ENCODE measurements at places on chromosomes 13 and 19. TPM values are rescaled to one million over a fixed set of nuclear protein-coding genes. Genes with fewer than 3 reads are reported as not detected.

Gene ZIM2
- not detected for total RNA-seq

Gene CAPS
- 16.1 TPM for total RNA-seq

Gene IL4I1
- total RNA-seq, result not detected

Gene PTGER1
- total RNA-seq, result 2.5 TPM

Gene ZSWIM9
- total RNA-seq, result 6.6 TPM

Gene ZNF729
- not detected for total RNA-seq

Gene KLK6
- total RNA-seq, result not detected

DNA sequence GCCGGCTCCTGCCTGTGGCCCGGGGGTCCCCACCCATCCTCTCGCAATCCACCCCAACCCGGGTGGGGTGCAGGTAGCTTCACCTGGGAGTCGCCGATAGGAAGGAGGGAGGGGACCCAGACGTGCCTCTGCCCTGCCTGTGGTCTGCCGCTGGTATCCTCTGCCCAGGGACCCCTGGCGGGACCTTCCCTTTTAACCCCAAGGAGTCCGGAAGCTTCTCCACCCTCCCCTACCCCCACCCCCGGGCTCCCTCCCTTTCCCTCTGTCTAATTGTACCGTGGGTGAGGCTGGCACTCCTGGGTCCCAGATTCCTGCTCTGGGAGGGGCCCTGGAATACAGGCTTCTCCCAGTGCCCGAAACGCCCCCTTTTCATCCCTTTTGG lies at the start of gene KLK10:
Gene KLK10, minus strand, starts transcription at position 166 of the 382 bp plus-strand sequence. CDS start 579 bp downstream, outside the sequence.
- no peak for DNase-seq

DNA sequence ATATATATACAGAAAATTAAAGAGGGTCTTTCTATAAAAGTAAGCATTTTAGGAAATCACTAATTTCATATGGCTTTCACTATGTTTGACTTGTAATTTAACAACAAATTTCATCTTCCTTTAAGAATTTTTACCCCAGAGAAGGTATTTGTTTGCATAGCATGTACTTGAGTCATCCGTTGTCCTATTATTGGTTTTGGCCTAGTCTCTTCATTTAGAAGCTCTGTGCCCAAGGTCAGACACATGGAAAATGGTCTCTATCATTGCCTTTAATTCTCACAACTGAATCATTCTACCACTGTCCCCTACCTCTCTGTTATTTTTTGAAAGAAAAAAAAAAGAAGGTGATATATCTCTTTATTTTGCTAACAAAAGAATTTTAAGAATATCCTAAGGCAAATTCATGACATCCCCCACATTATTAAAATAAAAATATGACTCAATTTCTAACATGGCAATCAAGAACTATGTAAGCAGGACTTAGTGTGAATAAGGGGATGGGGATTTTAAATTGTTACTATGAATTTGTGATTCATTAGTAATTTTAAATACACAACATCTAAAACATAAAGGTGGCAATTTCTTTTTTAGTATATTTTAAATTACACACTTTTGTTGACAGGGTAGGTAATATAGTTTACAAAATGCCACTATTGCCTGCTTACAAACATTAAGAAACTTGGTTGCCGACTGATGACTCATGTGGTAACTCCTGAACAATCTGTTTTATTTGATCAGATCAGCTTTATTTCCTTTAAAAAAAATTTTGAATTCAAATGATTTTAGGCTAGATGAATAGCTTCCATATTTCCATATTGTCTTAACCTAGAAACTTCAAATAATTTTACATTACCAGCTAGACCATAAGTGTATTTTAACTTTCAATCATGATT lies 13.9 kb downstream of the SLITRK5 start:
- DNase-seq, result peak; percentile 21

- no peak for DNase-seq
Measured at GRCh38 chr13:28099396-28100149, 803 bp downstream of the FLT3 start.

GRCh38 chr13:109024611-109025010 lies 395.2 kb downstream of the MYO16 start:
- no peak for DNase-seq

GRCh38 chr19:55309448-55309847 lies 15.7 kb downstream of the TMEM150B start:
- DNase-seq, result no peak

- no peak for DNase-seq
Measured at GRCh38 chr19:41837981-41838708, 6.3 kb downstream of the LYPD4 start.

DNA sequence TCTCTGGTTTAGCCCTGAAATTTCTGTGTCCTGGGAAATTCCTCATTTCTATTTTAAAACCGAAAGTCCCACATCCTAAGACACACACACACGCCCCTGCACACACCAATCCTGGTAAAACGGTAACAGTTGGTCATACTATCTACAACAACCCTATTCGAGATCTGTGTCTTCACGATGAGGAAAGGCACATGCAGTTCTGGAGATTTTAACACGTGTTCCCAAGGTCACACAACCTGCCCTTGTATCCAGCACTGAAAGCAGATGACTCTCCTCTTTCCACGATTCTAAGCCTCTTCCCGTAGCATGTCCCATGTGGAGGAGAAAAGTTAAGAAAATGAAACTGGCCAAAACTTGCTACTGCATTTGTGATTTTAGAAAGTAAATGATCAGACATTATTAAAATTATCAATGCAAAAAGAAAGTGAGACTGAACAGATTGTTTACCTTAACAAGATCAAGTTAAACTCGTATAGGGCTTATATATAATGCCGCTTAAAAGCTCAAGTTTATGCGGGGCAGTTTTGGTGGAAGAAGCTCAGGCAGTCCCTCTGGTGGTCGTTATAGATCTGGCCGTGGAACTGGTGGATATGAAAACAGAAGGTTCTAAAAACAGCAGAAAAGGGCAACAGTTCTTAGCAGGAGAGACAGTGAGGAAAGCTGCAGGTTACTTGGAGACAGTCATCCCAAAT lies 32.7 kb downstream of the VSTM1 start:
- DNase-seq, result peak; percentile 50

DNA sequence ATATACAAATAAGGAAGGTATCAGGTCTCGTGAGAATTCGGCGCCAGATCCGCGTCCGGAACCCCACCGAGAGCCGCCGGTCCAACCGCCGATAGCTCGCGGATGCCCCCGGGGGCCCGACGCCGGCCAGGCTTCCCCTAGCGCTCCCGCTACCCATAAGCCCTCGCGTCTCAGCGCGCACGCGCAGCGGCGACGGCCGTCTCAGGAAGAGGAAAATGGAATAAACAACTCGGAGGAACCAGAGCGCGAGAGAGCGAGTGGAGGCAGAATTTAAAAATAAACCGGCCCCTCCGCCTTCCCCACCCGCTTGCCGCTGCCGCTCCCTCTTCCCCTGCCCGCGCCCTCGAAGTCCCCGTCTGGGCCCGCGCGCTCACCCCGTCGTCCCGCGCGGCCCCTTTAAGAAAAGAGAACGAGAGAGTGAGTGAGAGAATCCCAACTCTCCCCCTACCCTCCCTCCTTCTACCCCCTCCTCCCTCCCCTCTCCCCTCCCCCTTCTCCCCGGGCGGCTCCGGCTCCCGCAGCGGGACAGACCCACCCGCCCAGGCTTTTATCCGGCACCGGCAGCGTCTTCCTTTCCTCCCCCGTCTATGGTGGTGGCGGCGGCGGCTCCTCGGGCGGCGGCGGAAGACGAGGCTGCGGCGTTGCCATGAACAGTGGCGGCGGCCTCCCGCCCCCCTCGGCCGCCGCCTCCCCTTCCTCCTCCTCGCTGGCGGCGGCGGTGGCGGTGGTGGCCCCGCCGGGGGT lies at the start of gene PAN3:
Gene PAN3, plus strand, starts transcription at position 534 of the 744 bp plus-strand sequence. Its CDS starts 113 bp downstream, at position 647.
- DNase-seq, result peak; percentile 96

- DNase-seq, result no peak
Measured at GRCh38 chr13:48644951-48645350, 8.8 kb upstream of the CYSLTR2 start.

DNA sequence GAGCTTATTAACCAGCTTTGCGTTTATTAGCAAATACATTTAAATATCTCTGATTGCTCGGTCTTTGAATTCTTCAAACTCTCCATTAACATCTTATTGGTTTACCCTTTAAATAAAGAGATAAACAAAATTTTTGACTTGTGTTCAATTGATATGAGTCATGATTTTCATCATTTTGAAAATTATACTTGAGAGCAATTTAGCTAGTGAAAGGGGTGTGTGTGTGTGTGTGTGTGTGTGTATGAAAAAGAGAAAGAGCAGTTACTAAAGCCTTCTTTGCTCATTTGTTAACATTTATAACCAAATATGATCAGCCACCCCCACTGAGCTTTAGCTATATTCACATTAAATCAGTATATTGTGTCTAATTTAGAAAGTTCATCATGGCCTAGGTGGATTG lies 48.3 kb upstream of the FAM216B start:
- DNase-seq, result no peak

DNA sequence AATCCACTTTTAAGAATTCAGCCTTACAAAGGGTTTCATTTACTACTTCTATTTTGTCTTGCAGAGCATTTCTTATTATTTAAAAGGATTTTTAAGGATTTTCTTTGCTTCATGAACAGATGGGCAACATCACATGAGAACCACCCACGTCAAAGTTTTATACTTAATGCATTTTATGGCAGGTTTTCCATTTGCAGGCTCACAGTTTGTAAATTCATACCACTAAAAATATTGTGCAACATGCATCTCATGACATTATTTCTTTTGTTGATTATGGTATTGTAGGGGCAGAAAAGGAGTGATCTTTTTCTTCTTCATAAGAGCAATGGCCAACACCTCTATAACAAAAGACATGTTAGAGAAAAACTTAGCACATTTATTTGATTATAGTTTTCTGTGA lies 554.0 kb upstream of the SPRY2 start:
- no peak for DNase-seq

DNA sequence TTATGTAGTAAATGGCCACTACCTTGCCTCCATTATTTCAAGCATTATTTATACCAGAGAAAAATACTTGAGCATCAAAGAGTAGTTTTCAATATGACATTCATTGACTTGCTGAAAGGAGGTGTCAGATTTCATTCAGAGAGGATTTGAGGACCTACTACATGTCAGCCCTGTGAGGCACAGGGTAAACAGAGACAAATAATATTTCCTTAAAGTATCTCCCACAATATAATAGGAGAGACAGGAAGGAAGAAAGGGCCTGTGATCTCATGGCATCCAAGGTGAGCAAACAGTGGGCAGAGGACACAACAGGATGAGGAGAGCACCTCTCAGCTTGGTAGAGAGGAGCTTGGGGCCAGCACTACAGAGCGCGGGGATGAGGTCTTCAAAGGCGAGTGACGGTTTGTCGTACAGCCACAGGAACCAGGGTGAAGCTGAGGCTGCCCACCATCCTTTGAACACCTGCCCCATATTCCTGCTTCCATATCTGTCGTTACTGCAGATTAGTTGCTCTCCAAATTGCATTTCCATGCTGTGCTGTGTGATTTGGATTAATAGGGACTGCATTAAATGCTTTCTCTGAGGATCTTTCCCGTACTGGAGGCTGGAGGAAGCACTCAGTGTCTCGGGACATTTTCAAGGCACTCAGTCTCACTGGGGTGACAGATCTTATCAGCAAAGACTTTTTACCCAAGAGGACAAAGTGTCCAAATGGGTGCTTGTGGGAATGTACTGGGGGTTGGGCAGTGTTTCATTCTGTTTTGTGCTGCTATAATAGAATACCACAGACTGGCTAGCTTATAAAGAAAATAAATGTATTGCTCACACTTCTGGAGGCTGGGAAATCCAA lies 59.2 kb downstream of the GJA3 start:
- no peak for DNase-seq

DNA sequence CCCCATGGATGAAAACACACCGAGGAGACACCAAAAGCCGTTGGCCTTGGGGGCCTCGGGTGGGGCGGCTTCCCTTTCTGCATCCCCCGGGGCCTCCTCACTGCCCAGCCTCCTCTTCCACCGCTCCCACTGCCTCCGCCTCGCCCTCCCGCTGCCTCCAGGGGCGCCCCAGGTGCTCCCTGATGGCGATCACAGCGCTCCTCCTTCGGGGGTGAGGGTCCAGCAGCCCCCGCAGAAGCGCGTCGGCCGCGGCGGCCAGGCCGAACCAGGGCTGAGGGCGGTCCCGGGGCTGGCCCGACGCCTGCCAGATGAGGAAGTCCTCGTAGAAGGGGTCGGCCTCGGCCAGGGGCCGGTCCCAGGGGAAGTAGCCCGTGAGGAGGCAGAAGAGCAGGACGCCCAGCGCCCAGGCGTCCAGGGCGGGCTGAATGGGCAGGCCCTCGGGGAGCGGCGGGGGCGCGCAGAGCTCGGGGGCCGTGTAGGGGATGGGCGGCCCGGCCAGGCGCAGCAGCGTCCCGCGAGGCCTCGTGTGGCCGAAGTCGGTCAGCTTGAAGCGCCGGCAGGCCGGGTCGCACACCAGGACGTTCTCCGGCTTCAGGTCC lies 7.2 kb downstream of the SBK2 start:
- DNase-seq, result no peak

DNA sequence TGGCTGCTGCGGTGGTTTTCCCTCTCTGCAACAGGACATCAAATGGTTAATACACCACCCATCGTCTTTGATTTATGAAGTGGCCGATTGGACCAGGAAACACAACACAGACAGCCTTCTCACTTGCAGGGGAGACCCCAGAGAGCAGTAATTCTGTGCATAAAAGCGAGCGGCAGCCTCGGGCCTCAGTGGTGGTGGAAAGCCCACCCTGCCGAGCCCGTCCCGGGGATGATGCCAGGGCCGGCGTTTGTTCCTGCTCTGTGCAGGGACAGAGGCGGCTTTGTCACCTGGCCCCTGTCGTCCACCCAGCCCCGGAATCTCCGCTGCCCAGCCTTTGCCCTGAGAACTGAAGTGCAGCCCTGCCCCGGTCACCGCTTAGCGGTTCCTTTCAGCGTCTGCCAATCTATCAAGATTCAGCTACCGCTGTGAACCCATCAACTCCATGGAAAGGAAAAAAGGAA lies 184.4 kb downstream of the TSHZ3 start:
- no peak for DNase-seq

DNA sequence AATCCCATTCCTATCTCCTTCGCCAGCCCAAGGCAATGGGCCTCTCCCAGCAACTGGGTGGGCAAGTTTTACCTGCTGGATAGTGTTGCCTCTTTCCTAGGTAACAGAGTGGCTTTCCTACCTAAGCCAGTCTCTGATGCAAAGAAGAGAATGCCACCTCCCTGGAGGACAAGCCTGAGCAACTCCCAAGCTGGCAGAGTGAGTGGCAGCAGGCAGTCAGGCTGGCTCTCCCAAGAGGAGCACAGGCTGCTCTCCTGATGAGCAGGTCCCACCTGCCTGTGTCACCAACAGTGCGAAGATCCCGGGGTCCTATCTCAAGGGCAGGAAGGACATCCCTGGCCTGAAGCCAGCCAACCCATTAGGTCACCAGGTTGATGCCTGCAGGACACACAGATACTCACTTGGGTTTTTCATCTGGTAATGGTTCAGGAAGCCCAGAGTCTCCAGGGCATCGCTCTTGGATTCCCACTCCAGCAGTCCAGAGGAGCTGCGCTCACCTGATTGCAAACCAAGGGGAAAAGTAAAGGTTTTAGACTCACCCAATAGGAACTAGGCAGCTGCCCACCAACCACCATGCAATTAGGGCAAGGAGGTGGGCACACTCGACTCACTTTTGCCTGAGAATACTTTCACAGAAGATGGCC lies 5.5 kb upstream of the ECH1 start:
- no peak for DNase-seq
